Epithelial cell of umbilical artery (primary cell): ENCODE measurements at places on chromosomes 16 and 17. TPM values are rescaled to one million over a fixed set of nuclear protein-coding genes. Genes with fewer than 3 reads are reported as not detected.

Gene CLEC18C
- total RNA-seq, result under 0.01 and 0.15 TPM in 2 replicates

Gene PERCC1
- total RNA-seq, result not detected in 2 replicates

Gene PRAC1
- not detected in 2 replicates for total RNA-seq

Gene PIP4K2B
- 40.3 and 55.8 TPM in 2 replicates for total RNA-seq

Gene CCL14
- total RNA-seq, result 0.91 and 2.3 TPM in 2 replicates
